NCI-H510A (cell line): ENCODE measurements at places on chromosomes 6 and 20.
A peak's percentile ranks its signal among the peaks of the same experiment; 100 is the strongest.

- no peak for DNase-seq
Measured at GRCh38 chr20:17928211-17928611, 40.4 kb downstream of the SNX5 start.

- DNase-seq, result no peak
Measured at GRCh38 chr20:59164686-59165391, 1.2 kb downstream of the ZNF831 start.

DNA sequence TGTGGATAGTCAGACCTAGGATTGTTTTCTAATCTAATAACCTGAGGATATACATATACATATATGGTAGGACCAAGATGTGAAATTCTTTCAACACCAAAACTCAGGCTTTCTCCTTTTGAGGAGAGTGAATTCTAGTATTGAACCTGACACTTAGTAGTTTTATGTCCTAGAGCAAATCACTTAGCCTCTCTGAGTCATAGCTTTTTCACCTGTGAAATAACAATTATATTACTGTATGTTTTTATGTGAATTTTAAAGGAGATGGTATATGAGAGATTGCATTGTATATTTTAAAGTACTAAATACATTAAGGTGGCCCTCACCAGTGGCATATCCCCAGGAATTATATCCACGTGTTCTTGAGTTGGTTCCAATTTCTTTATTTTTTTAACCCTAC lies 34.6 kb downstream of the TREML1 start:
- no peak for DNase-seq

DNA sequence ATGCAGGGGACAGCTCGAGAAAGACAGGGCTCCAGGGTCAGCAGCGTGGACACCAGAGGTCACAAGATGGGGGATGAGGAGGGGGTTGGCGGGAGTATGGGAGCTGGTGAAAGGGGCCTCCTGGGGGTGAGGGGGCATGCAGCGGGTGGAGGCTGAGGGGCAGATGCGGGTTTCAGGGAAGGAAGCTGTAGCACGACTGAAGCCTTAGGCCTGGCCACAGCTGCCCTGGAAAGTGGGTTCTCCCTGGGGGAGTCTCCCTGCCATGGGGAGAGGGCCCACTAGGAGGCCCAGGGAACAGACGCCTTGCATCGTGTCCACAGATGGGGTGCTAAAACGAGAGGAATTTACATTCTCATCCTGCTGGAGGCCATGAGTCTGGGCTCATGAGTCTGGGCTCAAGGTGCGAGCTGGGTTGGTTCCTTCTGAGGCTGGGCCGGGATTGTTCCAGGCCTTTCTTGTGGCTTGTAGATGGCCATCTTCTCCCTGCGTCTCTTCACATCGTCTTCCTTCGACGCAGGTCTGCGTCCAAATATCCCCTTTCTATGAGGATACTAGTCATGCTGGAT lies 18.0 kb downstream of the APCDD1L start:
- no peak for DNase-seq

- no peak for DNase-seq
Measured at GRCh38 chr6:16985513-16986284, 116.2 kb upstream of the STMND1 start.

DNA sequence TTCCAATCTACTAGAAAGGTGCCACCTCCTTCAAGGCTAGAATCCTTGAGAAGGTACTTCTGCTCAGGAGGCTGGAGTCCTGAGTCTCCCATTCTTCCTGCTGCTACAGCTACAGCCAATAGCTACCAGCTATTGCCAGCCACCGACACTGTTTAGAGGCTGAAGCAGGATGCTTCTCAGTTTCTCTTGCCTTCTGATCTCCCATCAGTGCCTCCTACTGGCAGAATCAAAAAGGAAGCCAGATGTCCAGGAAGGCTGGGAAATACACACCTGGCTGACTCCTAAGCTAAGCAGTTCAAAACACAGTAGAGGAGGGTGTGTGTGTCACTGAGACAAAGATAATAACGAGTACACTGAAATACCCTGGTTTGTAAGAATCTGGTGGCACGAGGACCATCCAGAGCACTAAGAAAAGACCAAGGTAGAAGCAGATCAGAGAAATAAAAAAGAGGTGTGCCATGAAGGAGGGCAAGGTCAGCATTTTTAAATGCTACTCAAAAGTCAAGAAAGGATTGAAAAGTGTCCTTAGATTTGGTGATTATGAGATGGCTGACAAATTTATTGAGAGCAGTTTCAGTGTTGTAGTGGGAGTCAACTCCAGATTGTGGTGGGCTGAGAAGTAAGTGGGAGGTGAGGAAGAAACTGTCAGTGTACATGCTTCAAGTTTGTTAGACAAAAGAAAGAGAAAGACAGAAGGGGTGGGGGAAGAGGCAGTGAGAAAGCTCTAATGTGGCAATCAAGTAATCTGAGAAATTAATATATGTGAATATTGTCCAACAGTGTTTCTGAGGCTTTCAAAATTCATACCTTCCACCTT lies 2.3 kb upstream of the HLA-DMA start:
- DNase-seq, result no peak

DNA sequence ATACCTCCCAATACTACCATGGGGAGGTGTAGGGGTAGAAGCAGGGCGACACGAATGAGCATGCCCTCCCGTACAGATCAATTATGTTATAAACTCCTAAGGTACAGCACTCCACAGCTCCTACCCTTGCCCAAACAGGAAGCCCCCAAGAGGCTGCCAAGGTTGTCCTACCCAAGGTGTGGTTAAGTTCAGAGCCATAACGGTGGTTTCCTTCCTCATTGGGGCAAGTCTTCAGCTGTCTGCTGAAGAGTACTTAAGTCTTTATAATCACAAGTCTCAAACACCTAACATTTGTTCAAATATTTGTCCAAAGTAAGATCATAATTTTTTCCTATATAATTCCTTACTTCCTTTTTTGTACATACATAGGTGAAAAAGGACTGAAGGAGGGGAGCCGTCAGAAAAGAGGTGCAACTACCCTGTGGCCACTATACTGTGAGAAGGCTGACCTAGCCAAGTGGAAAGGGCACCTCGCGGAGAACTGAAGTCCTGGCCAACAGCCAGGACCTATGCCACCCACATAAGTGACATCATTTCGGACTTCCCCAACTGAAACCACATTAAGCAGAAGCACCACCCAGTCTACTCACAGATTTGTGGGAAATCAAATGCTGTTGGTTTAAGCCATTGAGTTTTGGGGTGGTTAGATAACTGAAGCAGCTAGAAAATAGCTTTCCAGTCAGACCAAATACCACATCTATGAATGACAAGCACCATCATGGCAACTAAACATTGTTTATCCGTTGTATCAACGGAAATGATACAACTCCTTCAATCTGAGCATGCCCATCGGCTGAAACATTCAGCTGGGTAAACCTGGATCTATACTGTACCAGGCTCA lies 2.9 kb upstream of the RAB22A start:
- no peak for DNase-seq

GRCh38 chr6:11331111-11331510 lies 98.6 kb upstream of the NEDD9 start:
- DNase-seq, result no peak

GRCh38 chr6:151063352-151063751 lies 176.4 kb upstream of the AKAP12 start:
- no peak for DNase-seq

- DNase-seq, result no peak
Measured at GRCh38 chr6:125586074-125586473, 163.4 kb upstream of the HEY2 start.

DNA sequence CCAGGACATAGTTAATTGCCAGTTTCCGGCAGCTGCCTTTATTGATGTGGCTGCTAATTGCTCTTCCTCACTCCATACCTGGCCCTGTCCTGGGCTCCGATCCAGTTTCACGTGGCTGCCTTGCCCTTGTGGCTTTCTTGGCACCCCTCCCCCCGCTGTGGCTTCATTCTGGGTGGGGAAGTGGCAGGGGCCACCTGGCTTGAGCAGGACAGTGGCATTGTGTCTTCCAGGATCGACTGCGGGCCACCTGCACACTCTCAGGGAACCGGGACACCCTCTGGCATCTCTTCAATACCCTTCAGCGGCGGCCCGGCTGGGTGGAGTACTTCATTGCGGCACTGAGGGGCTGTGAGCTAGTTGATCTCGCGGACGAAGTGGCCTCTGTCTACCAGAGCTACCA lies 10.8 kb downstream of the MAVS start:
- no peak for DNase-seq

DNA sequence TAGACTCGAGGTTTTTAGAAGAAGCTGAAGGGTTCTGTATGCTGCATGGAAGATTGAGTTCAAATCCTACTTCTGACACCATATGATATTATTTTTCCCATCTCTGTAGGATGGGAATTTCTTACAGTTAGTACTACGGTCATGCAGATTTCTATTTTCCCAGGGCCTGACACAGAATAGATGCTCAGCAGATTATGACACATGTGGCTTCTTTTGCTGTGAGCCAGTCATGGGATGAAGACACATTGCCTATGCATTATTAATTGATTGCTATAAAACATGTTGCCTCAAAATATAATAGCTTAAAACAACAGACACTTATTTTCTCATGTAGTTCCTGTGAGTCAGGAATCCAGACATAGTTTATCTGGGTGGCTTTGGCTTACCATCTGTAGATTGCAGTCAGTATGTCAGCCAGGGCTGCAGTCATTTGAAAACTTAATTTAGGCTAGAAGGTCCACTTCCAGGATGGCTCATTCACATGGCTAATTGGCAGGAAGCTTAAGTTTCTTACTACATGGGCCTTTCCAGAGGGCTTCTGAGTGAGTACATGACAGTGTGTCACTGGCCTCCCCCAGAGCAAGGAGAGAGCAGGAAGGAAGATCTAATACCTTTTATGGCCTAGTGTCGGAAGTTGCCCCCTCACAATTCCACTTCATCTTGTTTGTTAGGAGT lies 29.5 kb downstream of the TOP1 start:
- peak; percentile 34 for DNase-seq

- no peak for DNase-seq
Measured at GRCh38 chr6:13147376-13147775, 181.0 kb downstream of the TBC1D7 start.

DNA sequence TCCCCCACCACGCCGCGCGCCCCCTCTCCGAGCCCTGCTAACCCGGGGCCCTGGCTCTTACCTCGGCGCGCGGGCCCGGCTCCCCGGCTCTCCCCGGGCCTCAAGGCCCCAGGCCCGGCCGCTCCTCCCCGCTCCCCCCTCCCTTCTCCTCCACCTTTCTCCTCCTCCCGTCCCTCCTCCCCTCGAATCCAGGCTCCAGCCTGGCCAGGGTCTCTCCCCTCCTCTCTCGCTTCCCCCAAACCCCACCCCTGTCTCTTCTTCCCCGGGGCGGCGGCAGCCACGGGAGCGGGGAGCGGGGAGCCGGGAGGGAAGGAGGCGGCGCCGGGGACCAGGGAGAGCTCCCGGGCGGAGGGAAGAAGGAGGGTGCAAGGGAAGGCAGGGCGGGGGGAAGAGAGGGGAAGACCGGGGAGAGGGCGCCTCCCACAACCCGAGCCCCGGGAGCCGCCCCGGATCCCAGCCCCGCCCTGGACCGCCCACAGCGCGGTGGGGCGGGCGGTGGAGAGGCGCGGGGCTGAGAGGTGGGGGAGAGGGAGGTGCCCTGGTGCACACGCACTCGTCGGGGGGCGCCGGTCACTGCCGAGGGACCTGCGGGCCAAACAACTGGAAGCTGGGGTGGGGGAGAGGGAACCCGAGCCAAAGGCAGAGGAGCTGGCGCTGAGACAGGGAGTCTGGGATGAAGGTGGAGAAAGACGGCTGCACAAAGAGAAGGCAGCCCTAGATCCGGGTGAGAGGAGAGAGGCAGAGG lies at the start of gene GABBR1:
GABBR1 (minus strand) TSS at position 395 of the 745 bp plus-strand sequence. CDS start 798 bp downstream, outside the sequence.
- peak; percentile 91 for DNase-seq

DNA sequence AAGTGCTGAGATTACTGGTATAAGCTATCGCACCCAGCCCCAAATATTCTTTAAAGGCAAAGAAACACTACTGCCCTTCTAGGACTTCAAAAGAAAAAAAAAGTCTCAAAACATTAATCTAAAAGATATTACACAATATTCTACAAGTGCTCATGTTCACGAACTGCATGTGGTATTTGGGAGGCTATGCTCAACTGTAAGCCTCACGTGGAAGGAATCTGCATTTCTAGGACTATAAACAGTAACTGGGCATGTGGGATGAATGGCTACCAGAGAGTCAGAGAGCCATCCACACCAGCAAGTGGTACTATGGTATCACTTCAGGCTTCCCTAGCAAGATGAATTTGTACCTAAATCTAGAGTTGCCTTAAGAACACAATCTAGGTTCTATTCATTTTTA lies 50.0 kb downstream of the FKBP5 start:
- DNase-seq, result no peak

DNA sequence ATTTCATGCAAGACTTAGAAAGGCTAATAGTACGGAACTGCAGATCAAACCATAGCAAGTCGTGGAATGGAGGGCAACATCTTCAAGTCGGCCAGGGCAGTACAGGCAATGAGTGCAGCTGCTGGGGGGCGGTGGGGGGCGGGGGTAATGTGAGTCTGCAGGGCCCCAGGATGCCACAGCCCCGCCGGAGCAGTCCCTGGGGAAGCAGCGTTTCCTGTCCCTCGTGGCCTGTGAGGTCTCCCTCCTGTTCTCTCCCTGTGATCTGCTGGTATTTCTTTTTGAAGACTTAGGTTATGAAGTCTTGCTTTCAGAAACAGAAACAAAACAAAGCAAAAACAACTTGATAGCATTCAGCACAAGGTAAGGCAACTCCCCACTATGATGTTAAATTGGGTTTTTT lies 351.9 kb downstream of the FOXA2 start:
- DNase-seq, result no peak

- no peak for DNase-seq
Measured at GRCh38 chr20:32224463-32224862, 16.8 kb downstream of the POFUT1 start.

DNA sequence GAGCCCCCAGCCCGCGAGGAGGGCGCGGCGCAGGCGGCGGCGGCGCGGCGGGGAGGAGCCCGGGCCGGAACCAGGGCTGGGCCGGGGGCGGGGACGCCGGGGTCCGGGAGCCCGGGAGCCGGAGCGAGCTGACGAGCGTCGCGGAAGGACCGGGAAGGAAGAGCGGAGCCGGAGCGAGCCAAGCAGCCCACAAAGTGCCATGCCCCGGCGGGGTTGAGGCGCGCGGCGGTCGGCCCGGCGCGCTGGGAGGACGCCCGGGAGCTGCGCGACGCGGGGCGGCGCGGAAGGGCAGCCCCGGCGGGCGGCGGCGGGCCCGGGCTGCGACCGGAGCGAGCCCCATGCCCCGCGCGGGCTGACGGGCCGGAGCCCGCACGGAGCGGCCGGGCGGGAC lies 289 bp downstream of the FOXP4 start:
- DNase-seq, result peak; percentile 83

GRCh38 chr20:45927071-45927878 lies 7.2 kb upstream of the PCIF1 start:
- DNase-seq, result no peak

- DNase-seq, result no peak
Measured at GRCh38 chr20:1825938-1826445, 69.2 kb upstream of the SIRPA start.
